WERI-Rb-1 (cell line): ENCODE measurements at places on chromosomes 3 and 15.

GRCh38 chr3:135967867-135968266, 2.3 kb downstream of the PPP2R3A start:
- no peak for DNase-seq

GRCh38 chr15:56964182-56964581, 45.7 kb downstream of the TCF12 start:
- DNase-seq, result no peak

DNA sequence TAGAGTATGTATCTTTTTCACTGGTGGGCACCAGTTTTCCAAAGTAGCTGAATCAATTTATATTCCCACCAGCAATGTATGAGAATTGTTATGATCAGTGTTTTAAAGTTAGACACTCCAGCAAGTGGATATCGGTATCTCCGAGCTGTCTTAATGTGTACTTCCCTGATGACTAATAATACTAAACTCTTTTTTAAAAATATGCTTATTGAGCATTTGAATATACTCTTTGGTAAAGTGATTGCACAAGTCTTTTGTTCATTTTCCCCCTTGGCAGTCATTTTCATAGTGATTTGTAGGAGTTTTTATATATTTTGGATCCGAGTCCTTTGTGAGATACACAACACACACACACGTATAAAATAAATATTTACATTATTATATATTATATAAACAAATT, 12.5 kb upstream of the FEM1B start:
- no peak for DNase-seq

GRCh38 chr3:132239587-132239986, 77.6 kb upstream of the ACP3 start:
- DNase-seq, result no peak

GRCh38 chr3:29311795-29312194, 30.9 kb downstream of the RBMS3 start:
- no peak for DNase-seq

- DNase-seq, result no peak
Observed at GRCh38 chr3:172347895-172348679, 100.2 kb downstream of the GHSR start.

GRCh38 chr3:160703974-160704373, 27.0 kb downstream of the ARL14 start:
- DNase-seq, result no peak

- DNase-seq, result no peak
Observed at GRCh38 chr3:62582495-62583172, 209.3 kb upstream of the FEZF2 start.

- DNase-seq, result no peak
Observed at GRCh38 chr3:42115946-42116345, 24.8 kb downstream of the TRAK1 start.

- no peak for DNase-seq
Observed at GRCh38 chr3:37729119-37729518, 132.6 kb upstream of the CTDSPL start.
